ENCODE measurements at places on chromosomes 11 and 22.

- DNase-seq = no peak
Observed at GRCh38 chr11:128405714-128406662, 181.4 kb downstream of the ETS1 start.

DNA sequence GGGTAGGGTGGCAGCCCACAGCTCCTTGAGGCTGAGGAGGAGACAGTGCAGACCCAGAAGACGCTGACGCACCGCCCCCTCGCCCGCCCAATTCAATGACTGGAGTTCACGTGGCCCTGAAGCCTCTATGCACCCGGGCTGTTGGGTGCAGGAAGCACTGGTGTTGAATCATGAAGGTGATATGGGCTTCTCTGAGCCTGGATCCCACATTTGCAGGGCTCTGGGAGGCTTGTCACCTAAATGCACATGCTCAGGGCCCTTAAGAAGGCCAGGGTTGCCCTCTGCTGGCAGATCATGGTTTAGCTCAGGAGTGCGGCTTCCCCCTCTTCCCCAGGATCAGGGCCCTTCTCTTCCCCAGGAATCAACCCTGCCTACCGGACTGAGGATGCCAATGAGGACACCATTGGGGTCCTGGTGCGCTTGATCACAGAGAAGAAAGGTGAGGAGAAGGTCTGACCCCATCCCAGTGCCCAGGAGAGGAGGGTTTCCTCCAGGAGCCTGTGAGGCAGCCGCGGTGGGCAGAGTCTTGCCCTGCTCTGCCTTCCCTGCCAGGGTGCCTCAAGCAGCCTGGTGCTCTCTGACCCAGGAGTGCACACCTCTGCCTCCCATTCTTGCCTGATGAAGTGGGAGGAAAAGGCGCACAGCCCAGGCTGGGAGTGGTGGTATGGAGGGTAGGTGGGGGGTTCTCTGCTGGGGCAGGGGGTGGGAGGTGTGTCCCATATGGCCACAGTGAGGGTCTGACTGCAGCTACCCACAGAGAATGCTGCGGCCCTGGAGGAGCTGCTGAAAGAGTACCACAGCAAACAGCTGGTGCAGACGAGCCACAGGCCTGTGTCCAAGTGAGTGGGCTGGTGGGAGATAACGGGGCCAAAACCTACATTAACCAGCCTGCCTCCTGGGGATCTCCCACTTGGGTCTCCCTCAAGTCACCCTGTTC, 17.5 kb downstream of the RELT start:
- peak; percentile 38 for DNase-seq

GRCh38 chr11:11253497-11253896, 99.6 kb downstream of the CSNK2A3 start:
- DNase-seq = no peak

DNA sequence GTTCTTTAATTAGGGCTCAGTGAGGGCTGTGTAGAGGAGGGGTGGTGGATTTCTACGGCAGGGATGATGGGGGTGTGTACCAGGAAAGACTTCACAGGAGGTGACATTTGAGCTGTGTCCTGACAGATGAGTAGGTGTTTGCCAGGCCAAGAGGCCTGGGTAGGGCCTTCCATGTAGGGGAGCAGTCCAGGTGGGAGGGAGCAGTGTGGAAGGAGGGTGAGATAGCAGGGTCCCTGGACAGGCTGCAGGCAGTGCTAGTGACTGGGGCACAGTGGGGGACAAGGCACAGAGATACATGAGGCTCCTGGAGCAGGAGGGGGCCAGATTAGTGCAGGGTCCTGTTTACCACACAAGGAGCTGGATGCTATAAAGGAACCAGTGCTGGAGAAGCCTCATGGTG, 147.9 kb upstream of the CADM1 start:
- no peak for DNase-seq

GRCh38 chr11:1414650-1415049, 24.9 kb downstream of the BRSK2 start:
- DNase-seq = no peak

GRCh38 chr22:30245985-30246813, at the start of gene LIF:
Gene LIF (minus strand): TSS chr22:30246759. CDS start chr22:30246695, 64 bp downstream.
- no peak for DNase-seq

GRCh38 chr11:4695442-4695841, 2.2 kb downstream of the OR51E2 start:
- DNase-seq = no peak

Measured in T1000 (cell line).